ENCODE measurements at places on chromosomes 1 and 21.

DNA sequence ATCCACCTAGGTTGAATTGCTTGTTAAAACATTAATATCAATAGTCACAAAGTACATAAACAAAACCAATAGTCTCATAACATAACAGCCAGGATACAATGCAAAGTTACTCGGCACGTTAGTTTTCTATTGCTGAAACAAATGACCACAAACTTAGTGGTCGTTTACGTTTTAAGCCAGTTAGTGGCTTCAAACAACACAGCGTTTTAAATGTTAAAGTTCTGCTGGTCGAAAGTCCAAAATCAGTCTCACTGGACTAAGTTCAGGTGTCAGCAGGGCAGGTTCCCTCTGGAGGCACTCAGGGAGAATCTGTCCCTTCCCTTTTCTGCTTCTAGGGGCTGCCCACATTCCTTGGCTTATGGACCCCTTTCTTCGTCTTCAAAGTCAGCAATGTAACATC lies 35.6 kb upstream of the ATP1A1 start:
- DNase-seq = no peak

GRCh38 chr1:79497193-79497773 lies 490.8 kb upstream of the ADGRL4 start:
- peak; percentile 17 for DNase-seq

GRCh38 chr21:27570306-27570868 lies 603.5 kb upstream of the ADAMTS5 start:
- no peak for DNase-seq

DNA sequence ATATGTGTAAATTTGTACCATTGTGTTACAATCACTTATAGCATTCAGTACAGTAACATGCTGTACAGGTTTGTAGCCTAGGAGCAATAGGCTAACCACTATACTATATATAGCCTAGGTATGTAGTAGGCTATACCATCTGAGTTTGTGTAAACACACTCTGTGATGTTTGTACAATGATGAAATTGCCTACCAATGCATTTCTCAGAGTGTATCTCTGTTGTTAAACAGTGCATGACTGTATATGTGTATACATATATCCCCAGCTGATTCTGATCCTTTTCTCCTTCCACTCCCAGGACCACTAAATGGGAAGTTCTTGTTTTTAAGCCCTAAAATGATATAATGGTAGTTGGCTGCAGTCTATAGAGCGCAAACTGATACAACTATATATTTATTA lies 7.8 kb downstream of the GNPAT start:
- DNase-seq = no peak

DNA sequence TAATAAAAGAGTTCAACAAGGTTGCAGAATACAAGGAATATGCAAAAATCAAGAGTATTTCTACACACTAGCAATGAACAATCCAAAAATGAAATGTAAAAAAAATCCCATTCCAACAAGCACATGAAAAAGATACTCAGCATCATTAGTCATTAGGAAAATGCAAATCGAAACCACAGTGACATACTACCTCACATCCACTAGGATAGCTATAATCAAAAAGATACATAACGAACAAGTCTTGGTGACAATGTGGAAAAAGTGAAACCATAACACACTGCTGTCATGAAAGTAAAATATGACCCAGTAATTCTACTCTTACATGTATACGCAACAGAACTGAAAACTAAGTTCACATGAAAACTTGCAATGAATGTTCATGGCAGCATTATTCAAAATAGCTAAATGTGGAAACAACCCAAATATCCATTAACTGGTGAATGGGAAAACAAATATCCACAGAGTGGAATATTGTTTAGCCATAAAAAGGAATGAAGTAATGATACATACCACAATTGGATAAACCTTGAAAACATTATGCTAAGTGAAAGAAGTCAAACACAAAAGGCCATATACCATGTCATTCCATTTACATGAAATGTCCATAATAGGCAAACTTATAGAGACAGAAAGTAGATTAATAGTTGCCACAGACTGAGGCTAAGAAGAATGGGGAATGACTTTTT lies 34.3 kb downstream of the PIK3R3 start:
- no peak for DNase-seq

- DNase-seq = no peak
Observed at GRCh38 chr1:185350027-185350442, 33.0 kb upstream of the IVNS1ABP start.

GRCh38 chr1:156765666-156766065 lies 1.7 kb upstream of the PRCC start:
- no peak for DNase-seq

DNA sequence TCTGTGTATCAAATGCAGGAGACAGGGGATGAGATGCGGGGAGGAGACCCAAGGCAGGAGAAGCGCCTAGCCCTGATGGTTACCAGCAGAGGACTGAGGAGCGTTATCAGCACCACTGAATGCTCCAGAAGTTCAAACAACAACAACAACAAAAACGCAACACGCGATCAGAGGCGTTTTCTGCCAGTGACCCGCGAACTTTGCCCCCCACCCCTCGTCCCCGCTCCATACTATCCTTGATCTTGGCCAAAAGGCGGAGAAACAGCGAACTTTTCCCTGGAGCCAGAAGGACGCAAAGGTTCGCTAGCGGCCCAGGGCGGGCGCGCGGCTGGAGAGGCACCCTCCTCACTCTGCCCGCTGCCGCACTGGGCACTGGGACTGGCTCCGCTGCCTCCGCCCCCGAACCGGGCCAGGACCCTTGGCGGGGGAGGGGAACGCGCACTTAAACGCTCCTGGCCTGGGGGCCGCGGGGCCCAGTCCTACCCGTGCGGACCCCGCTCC lies 699 bp downstream of the ECHDC2 start:
- no peak for DNase-seq

All from GM19239 (cell line).